Tibial artery (tissue), 4 donors: ENCODE measurements at places on chromosomes 13 and 19.

DNA sequence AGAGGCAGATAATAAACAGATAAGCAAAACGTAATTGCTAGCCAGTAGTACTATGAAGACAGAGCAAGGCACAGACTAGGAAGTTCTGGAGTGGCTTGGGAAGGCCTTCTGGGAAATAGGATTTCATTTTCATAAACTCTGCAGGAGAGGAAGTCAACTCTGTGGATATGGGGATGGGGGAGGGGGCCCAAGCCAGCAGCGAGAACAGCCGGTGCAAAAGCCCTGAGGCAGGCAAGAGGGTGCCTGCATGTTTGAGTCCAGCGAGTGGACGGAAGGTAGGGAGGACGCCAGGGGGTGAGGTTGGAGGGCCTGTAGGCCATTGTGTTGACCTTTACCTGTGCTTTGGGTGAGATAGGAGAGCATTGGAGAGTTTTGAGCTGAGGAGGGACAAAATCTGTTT lies 9.0 kb upstream of the ASF1B start:
- H3K27me3 ChIP-seq: no peaks in the 10 kb centered on the region
- H3K27ac ChIP-seq: no peak overlapping the region
- H3K4me3 ChIP-seq: no peak overlapping the region
- DNase-seq: no peak
- H3K36me3 ChIP-seq: no peaks in the 10 kb centered on the region
- H3K4me1 ChIP-seq: no peaks in the 10 kb centered on the region

GRCh38 chr19:46979126-46980105 lies 40.2 kb upstream of the NPAS1 start:
- H3K4me3 ChIP-seq: no peak overlapping the region
- H3K27me3 ChIP-seq: no peaks in the 10 kb centered on the region
- H3K36me3 ChIP-seq: no peaks in the 10 kb centered on the region
- DNase-seq: peak; percentile 68
- H3K4me1 ChIP-seq: peaks cover 89% of the 10 kb centered on the region

DNA sequence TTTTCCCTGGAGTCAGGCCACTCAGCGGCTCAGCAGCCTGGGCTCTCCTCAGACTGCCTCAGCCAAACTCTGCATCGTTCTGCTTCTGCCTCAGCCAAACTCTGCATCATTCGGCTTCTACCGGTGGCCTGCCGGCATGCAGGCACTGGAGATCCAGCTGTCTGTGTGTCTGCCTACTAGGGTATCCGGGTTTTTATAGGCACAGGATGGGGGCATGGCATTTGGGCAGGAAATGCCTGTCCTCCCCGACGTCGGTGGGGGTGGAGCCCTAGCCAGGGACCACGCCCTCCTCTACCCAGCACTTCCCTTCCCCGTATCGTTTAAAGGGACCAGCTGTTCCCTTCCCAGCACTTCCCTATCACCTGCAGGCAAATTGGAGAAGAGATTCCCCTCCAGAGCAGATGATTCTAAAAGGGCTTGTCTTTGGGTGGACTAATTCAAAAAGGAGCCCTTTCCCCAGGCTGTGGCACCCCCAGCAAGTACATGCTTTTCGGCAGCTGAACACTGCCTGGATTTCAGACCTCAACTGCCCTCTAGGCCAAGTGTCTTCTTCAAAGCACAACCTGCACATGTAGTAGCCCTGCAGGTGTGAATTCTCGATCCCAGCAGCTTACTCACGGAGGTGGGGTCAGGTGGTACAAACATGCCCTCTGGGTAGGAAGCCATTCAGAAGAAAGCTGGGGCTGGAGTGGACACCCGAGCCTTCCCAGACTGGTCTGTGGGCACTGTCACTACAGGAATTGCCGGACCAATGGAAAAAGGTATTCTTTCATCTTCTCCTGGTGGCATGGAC lies 25.4 kb upstream of the GPR12 start:
- no peak overlapping the region for H3K27ac ChIP-seq
- no peak for DNase-seq
- H3K36me3 ChIP-seq: no peaks in the 10 kb centered on the region
- no peak overlapping the region for H3K4me3 ChIP-seq

GRCh38 chr13:113566227-113566561 lies 18.4 kb upstream of the TFDP1 start:
- no peaks in the 10 kb centered on the region for H3K36me3 ChIP-seq
- H3K27ac ChIP-seq: no peak overlapping the region

- H3K27me3 ChIP-seq: no peaks in the 10 kb centered on the region
- no peak for DNase-seq
- H3K36me3 ChIP-seq: peaks cover 15% of the 10 kb centered on the region
- no peak overlapping the region for H3K27ac ChIP-seq
- no peak overlapping the region for H3K4me3 ChIP-seq
Measured at GRCh38 chr19:5062799-5063198, 93.9 kb downstream of the KDM4B start.

DNA sequence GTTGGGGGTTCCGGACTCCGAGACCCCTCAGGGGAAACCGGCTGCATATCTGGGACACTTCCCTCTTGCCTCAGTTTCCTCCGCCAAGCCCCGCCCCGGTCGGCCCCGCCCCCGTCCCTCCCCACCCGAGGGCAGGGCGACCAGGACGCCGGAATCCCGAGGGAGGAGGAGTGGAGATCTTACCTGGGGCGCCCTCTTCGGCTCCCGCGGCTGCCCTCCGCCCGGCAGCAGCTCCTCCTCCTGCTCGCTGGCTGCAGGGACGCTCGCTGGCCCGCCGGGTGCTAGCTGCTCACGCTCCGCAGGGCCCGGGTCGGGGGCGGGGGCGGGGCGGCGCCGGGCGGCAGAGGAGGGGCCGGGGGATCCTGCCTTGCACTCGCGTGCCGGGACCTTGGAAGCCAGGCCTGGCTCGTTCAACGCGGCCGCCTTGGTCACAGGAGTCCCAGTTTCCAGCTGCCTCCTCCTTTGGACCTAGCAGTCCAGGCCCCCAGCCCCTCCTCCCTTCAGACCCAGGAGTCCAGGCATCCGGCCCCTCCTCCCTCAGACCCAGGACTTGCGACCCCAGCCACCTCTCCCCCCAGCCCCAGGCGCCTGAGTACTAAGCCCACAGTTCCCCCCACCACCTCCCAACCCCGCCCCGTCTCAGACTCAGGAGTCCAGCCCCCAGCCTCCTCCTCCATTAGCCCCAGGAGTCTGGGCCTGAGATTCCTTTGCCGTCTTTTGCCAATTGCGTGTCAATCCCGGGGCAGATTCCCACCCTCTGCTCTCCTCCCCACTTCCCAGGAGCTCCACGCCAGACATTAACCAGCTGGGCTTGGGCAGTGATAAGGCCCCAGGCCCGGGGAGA lies at the start of gene NTF4:
Gene NTF4, minus strand, starts transcription at position 51 of the 844 bp plus-strand sequence. CDS start 2,821 bp downstream, outside the sequence.
- H3K27me3 ChIP-seq: no peaks in the 10 kb centered on the region
- no peak within 1 kb of the TSS for H3K4me3 ChIP-seq
- no peaks in the 10 kb centered on the region for H3K36me3 ChIP-seq
- peaks cover 12% of the 10 kb centered on the region for H3K4me1 ChIP-seq
- no peak for DNase-seq
- no peak within 1 kb of the TSS for H3K27ac ChIP-seq

DNA sequence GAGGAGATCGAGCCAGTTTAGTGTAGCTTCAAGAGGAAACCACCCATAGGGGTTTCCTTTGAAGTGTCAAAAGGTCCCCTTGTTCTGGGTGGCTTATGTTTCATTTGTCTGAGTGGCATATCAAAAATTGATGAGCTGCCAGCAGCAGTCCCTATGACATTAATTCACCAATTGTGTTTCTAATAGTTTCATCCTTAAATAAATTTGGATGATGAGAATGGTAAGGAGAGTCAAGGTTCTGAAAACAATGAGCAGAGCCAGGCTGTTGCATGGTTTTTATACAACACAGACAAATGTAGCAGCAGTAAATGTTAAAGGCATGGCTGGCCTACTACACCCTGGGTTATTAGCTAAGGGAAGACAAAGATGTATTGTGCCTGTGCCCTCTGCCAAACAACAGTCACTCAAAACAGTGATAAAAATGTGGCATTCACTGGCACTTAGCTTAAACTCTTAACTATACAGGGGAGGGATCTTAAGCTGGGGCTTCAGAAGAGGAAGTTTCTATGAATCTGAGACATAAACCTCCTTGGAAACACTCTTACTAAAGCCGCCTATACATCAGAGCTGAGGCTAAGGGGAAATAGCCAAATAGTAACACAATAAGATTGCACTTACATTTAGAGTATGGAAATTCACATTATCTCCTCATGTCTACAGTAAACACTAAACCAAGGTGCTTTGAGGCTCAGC lies 200.5 kb downstream of the POU4F1 start:
- H3K27me3 ChIP-seq: no peaks in the 10 kb centered on the region
- H3K4me3 ChIP-seq: no peak overlapping the region
- H3K4me1 ChIP-seq: no peaks in the 10 kb centered on the region
- no peaks in the 10 kb centered on the region for H3K36me3 ChIP-seq

GRCh38 chr13:57418067-57418677 lies 213.4 kb upstream of the PCDH17 start:
- no peaks in the 10 kb centered on the region for H3K36me3 ChIP-seq
- H3K4me3 ChIP-seq: no peak overlapping the region
- H3K4me1 ChIP-seq: no peaks in the 10 kb centered on the region

DNA sequence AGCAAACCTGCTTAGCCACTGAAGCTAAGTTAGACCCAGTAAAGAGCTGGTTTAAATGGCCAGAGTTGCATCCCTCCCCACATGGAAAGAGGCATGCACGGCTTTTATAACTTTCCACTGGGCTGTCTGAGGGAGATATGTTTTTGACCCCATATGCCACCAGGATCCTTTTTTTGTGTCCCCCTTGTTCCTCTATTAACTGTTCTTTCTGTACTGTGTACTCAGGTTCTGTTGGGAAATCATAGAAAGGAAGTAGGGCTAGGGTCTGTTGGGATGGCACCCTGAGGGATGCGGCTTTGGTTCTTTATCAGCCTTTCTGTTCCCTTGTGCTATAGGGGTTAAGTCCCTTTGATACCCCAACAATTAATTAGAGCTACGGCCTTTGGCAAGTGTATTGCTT lies 12.2 kb upstream of the TM9SF2 start:
- no peak overlapping the region for H3K4me3 ChIP-seq
- H3K4me1 ChIP-seq: no peaks in the 10 kb centered on the region
- H3K27ac ChIP-seq: no peak overlapping the region
- H3K36me3 ChIP-seq: no peaks in the 10 kb centered on the region

DNA sequence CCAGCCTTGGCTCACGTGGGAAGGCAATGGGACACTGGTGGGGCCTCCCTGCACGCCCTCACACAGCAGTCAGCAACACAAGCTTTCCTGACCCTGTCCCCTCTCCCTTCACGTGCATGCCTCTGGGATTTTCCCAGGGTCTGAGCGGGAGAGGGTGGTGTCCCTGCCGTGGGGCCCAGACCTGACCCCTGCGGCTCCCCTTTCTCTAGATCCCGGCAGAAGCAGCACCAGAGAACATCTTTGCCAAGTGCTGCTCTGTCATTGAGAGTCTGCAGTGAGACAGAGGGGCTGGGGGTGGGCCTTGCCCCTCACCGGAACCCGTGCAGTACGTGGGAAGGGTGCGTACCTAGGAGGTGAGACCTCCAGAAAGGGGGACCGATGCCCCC lies 12.6 kb downstream of the KHSRP start:
- no peak overlapping the region for H3K4me3 ChIP-seq
- H3K4me1 ChIP-seq: no peaks in the 10 kb centered on the region
- H3K36me3 ChIP-seq: peaks cover 33% of the 10 kb centered on the region
- no peaks in the 10 kb centered on the region for H3K27me3 ChIP-seq
- H3K27ac ChIP-seq: no peak overlapping the region

- peak; percentile 80 for DNase-seq
- peaks cover 43% of the 10 kb centered on the region for H3K4me1 ChIP-seq
- H3K27me3 ChIP-seq: no peaks in the 10 kb centered on the region
- peak overlapping the region; percentile 85 for H3K27ac ChIP-seq
- H3K36me3 ChIP-seq: peaks cover 16% of the 10 kb centered on the region
Measured at GRCh38 chr19:10122045-10122444, 2.3 kb upstream of the EIF3G start.

- no peaks in the 10 kb centered on the region for H3K27me3 ChIP-seq
- H3K36me3 ChIP-seq: no peaks in the 10 kb centered on the region
- H3K4me1 ChIP-seq: no peaks in the 10 kb centered on the region
- no peak overlapping the region for H3K27ac ChIP-seq
Measured at GRCh38 chr19:17001603-17002183, 24.9 kb downstream of the CPAMD8 start.

DNA sequence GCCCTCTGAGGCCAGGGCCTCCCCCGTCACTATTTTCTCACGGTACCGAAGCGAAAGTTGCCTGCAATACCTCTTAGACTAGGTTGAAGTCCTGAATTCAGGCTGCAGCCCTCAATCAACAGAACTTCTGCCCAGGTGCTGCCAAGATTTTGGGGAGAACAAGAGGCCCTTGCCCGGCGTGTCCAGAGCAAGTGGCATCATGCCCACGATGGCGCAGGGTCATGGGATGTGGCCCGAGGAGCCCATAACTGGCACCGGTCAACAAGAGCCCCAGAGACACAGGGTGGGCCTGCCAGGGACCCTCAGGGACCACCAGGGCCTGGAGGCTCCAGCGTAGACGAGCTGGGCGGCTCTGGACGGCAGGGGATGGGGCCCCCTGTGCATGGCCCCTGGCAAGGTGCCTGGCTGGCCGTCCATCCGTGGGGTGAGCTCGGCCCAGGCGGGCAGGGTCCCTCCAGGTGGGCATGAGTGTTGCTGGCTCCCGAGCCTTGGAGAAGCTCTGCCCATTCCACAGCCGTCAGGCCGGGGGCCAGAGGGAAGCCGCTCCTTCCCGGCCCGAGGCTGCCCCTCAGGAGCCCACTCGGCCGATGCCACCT lies 45.1 kb downstream of the GAS6 start:
- H3K4me1 ChIP-seq: peaks cover 67% of the 10 kb centered on the region
- DNase-seq: no peak
- H3K36me3 ChIP-seq: peaks cover 22% of the 10 kb centered on the region
- peak overlapping the region; percentile 90 for H3K27ac ChIP-seq

- no peak overlapping the region for H3K4me3 ChIP-seq
- no peaks in the 10 kb centered on the region for H3K27me3 ChIP-seq
- H3K36me3 ChIP-seq: no peaks in the 10 kb centered on the region
- no peak for DNase-seq
- H3K27ac ChIP-seq: peak overlapping the region; percentile 83
- peaks cover 26% of the 10 kb centered on the region for H3K4me1 ChIP-seq
Measured at GRCh38 chr19:38278751-38279150, 14.4 kb downstream of the SPINT2 start.

GRCh38 chr13:94480672-94481145 lies 1.2 kb upstream of the DCT start:
- H3K27me3 ChIP-seq: no peaks in the 10 kb centered on the region
- no peaks in the 10 kb centered on the region for H3K36me3 ChIP-seq
- no peaks in the 10 kb centered on the region for H3K4me1 ChIP-seq
- no peak overlapping the region for H3K27ac ChIP-seq
- H3K4me3 ChIP-seq: no peak overlapping the region
- DNase-seq: no peak

DNA sequence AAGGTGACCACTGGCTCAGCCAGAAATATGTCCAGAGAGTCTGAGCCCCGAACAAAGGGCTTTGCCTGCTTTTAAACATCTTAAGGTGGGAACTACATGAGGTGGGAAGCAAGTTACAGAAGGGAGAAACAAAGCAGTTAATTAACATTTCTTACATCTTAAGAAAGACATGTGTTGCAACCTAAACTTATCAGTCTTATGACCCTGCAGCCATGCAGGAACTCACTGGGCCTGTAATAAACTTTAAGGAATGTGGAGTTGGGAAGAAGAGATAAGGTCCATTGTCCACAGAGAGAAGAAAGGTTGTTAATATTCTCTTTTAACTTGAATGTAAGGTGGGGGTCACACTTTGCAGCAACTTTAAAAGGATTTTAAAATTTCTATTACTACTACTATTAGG lies 46.8 kb upstream of the CYP2A7 start:
- H3K27ac ChIP-seq: no peak overlapping the region
- H3K4me3 ChIP-seq: no peak overlapping the region
- no peaks in the 10 kb centered on the region for H3K27me3 ChIP-seq
- DNase-seq: no peak
- no peaks in the 10 kb centered on the region for H3K36me3 ChIP-seq

- no peak for DNase-seq
- H3K4me1 ChIP-seq: peaks cover 14% of the 10 kb centered on the region
- no peak overlapping the region for H3K27ac ChIP-seq
- H3K27me3 ChIP-seq: no peaks in the 10 kb centered on the region
- no peak overlapping the region for H3K4me3 ChIP-seq
Measured at GRCh38 chr19:2139385-2140137, 11.8 kb downstream of the AP3D1 start.
